ENCODE measurements at places on chromosomes 7 and 10. TPM values are rescaled to one million over a fixed set of nuclear protein-coding genes. Genes with fewer than 3 reads are reported as not detected.
A peak's percentile ranks its signal among the peaks of the same experiment; 100 is the strongest.

- no peak for DNase-seq
Observed at GRCh38 chr10:79020605-79021004, 48.2 kb upstream of the ZMIZ1 start.

The CALHM1 gene
- total RNA-seq, result not detected

The ZNF107 gene
- total RNA-seq, result 0.94 TPM

The MYL10 gene
- total RNA-seq, result not detected

DNA sequence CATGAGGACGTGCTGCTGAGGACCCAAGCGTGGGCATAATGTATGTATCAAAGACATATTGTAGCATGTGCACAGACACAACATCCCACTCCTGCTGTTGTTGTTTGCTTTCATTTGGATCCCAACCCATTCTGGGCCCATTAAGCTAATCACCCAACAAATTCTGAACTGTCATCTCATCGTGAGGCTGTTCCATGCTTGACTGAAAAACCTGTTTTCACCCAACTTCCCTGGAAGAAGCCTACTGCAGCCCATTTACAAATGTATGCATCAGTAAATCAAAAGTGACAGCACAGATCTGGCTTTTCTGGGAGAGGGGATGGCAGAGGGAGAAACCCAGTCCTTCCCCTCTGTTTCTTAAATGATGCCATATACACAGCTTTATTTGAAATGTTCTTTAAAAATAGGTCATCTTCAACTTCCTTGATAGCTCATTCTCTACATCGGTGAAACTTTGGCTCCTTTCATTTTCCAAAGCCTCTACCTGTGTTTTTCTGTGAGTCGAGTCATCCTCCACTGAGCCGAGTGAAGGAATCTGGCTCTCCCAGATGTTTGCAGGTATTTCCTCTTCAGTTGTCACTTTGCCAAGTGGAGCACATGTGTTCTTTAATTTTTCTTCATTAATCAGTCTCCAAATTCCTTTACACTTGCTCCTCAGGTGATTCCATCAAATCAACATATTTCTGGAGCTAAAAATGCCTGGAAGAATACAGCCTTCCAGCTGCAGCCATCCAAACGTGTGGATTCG, 151.8 kb downstream of the CHN2 start:
- no peak for DNase-seq

DNA sequence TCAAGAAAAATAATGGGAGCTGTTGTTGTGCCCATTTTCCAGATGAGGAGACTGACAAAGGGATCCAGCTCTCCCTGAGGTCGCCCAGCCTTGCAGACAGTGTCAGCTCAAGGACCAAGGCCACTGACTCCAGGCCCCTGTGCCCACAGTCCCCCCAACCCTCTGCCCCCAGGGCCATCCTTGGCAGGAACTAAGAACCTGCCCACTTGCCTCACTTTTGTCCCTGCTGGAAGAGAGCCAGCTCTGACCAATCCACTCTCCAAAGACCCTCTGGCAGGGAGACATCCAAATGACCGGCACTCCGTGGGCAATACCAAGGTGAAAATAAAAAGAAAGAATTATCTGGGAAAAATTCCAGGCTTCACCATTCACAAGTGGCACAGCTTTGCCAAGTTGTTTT, 101.3 kb downstream of the TCERG1L start:
- DNase-seq, result no peak

DNA sequence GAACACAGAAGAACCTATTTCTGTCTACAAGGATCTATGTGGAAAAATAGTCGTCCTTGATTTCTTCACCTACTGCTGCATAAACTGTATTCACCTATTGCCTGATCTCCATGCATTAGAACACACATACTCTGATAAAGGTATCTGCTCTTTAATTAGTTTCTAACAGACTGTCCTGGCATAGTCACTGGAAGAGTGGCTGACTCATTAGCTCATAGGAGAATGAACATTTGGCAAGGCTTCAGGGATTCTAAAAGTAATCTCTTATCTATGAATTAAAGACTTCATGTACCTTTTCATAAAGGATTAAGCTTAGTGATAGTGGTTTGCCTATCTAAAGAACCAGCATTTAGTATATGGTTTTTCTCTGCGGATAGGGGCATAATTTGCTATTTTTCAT, 4.1 kb downstream of the NHLRC2 start:
- DNase-seq, result no peak

- peak; percentile 38 for DNase-seq
Observed at GRCh38 chr10:71299071-71299785, 19.8 kb upstream of the SLC29A3 start.

The WDFY4 gene
- total RNA-seq, result 1.1 TPM

GRCh38 chr7:32500922-32501341, 5.6 kb downstream of the AVL9 start:
- no peak for DNase-seq

The CPA2 gene
- not detected for total RNA-seq

DNA sequence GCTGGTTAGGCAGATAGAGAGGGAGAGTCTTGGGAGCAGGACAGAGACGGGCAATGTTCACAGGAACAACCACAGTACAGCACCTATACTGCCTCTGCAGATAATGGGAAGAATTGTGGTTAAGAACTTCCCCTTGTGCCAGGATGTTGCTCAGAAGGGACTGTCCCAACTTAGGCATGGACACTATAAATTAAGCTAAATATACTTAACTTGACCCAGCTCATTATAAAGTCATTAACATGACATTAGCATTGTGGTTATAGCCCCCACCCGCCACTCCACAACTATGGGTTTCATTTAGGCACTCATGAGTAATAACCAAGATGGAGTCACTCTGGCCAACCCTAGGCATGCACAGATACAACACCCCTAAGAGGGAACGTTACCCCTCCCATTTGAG, 310.9 kb upstream of the NRG3 start:
- no peak for DNase-seq

DNA sequence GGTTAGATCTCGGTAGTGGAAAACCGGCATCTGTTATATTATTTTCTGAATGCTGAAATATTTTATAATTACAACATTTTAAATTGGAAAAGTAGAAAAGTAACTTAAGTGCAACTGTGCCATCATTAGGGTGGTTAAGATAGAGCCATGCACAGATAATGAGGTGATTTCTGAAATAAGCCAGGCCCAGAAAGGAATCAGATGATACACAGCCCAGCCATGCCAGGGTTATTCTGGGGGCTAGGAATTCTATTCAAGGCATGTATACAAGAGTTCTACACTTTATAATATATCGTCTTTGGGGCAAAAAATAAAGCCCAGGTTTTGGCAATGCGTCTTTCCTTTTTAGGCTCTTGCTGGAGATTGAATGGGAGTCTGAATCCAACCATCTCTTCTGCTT, 128.7 kb downstream of the ITGB8 start:
- no peak for DNase-seq

The SLC18A2 gene
- total RNA-seq, result 0.22 TPM
